NCI-H524 treated with DMSO at 0.1 percent for 48 hours (cell line): ENCODE measurements at places on chromosomes 4 and X.

- no peak for DNase-seq
Measured at GRCh38 chr4:7419961-7420660, 14.6 kb downstream of the PSAPL1 start.

DNA sequence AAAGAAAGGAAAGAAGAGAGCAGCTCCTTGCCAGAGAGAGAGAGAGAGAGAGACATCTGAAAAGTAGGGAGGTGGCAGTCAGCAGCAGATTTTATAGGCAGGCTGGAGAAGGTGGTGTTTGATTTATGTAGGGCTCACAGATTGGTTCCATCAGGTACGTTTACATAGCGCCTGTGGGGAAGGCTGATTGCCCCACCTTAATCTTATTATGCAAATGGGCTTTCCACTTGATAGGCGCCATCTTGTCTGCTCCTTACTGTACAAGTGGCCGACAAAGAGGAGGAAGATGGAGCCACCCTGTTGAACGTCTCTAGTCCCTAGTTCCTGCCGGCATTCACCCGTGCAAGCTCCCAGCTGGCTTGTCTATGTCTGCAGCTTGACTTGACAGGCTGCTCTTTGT is 49.1 kb upstream of the DHRSX start:
- peak; percentile 86 for DNase-seq

DNA sequence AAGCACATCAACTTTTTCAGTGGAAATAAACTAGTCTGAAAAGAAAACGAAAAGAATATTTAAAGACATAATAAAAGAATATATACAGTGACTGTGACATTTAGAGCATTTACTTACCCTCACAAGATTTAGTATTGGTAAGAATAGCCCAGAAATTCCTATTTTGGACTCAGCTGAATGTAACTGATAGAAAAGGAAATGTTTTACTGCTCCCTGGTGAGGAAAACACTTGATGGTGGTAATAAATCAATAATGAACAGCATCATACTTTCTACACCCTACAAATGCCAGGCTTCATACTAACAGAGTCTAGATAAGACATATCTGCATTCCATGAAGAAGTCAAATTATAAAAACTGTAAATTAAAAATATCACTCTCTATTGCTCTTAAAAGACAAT is 753.5 kb upstream of the PCDH10 start:
- DNase-seq, result no peak

GRCh38 chrX:104098151-104098808 is 14.0 kb upstream of the ZCCHC18 start:
- peak; percentile 43 for DNase-seq

- DNase-seq, result no peak
Measured at GRCh38 chr4:73005514-73005913, 64.0 kb downstream of the COX18 start.

- DNase-seq, result no peak
Measured at GRCh38 chr4:184433258-184433892, 41.0 kb downstream of the IRF2 start.

DNA sequence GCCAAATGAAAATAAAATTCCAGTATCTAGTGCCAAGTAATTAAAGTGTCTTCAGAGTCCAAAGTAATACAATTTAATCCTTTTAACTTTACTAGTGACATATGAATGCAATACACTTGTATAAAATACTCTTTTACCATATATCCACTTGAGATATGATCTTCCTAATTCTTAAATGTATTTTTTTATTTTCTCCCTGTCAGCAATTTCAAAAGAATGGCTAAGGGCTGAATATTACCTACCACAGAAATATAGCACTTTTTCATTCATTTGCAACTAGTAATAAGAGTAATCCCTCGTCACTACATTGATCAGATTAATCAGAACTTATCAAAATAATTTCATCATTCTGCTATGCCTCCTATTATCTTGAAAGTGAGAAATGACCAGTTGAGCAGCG is 10.1 kb upstream of the TBX22 start:
- no peak for DNase-seq

- no peak for DNase-seq
Measured at GRCh38 chrX:115687595-115687994, 126.6 kb downstream of the PLS3 start.

DNA sequence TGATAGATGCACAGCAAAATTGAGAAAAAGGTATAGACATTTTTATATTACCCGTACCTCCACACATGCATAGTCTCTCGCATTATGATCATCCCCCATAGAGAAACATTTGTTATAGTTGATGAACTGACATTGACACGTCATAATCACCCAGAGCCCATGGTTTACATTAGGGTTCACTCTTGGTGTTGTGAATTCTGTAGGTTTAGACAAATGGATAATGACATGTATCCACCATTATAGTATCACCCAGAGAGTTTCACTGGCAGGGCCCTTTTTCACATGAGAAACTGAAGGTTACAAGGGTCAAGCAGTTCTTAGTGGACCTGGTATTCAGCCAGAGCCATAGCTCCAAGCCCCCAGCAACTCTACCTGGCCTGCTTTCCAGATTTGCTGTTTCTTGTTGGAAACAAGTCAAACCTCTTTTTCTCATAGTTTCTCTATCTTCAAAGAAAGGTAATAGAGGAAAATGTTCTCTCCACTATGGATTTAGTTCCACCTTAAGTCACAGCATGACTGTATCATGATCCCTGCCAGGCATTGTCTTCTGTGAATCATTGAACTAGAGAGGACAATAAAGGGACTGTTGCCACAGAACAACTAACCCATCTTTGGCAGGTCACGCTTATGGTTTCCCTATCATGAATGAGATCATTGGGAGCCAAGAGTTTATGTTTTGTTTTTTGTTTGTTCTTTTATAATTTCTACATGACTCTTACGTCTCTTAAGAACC is 64.0 kb downstream of the HHIP start:
- no peak for DNase-seq

DNA sequence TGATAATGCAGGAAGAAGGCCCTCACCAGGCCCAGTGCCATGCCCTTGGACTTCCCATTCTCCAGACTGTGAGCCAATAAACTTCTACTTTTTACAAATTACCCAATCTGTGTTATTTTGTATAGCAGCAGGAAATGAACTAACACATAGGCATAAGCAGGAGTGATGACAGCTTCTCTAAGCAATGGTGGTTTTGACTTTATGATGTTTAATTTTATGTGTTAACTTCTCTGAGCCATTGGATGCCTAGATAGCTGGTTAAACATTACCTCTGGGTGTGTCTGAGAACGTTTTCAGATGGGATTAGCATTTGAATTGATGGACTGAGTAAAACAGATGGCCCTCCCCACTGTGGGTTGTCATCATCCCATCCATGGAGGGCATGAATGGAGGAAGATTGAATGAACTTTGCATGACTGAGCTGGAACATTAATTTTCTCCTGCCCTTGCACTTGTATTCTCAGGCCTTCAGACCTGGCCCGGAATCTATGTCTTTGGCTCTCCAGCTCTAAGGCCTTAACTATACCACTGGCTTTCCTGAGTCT is 13.9 kb upstream of the PDLIM3 start:
- no peak for DNase-seq

DNA sequence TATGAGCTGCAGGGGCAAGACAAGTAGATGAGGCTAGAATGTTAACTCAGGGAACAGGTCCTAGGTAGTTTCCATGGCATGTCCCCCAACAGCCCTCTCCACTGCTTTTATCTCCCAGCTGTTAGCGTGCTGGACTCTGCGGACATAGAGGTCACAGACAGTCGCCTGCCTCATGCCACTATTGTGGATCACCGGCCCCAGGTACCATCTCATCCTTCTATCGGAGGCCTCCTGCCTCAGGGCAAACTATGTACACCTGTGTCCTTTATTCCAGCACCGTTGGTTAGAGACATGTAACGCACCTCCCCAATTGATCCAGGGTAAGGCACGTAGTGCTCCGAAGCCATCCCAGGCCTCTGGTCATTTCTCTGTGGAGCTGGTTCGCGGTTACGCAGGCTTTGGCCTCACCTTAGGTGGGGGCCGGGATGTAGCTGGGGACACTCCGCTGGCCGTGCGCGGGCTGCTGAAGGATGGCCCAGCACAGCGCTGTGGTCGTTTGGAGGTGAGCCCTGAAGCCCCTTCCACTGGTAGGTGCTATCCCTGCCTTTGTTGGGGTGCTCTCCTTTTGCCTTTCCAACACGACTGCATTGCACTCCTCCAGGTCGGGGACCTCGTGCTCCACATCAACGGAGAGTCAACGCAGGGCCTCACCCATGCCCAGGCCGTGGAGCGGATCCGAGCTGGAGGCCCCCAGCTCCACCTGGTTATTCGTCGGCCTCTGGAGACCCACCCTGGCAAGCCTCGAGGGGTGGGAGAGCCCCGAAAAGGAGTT is 2.2 kb downstream of the MAGIX start:
- DNase-seq, result no peak

GRCh38 chr4:74473155-74473811 is 28.3 kb downstream of the AREG start:
- no peak for DNase-seq

GRCh38 chr4:10981096-10981495 is 296.5 kb upstream of the CLNK start:
- DNase-seq, result no peak

- DNase-seq, result no peak
Measured at GRCh38 chr4:2932321-2932950, 30.8 kb downstream of the NOP14 start.

DNA sequence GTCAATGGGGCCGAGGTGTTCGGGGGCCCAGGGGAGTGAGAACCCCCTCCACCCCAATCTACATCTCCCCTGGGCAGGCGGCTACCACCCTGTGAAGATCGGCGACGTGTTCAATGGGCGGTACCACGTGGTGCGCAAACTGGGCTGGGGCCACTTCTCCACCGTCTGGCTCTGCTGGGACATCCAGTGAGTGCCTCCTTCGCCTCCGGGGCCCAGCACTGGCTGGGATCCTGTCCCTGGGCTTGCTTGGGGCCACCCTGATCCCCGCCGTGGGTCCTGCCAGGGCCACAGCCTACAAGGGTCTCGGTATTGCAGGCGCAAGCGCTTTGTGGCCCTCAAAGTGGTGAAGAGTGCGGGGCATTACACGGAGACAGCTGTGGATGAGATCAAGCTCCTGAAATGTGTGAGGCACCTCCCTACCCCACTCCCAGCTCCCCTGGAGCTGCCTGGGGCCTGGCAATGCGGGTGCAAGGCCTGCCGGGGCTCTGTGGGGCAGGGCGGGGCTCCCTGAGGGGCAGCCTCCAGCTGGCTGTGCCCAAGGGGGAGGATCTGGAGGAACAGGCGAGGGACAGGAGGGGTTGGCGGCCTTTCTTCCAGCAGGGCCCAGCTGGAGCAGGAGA is 697 bp downstream of the SRPK3 start:
- no peak for DNase-seq

DNA sequence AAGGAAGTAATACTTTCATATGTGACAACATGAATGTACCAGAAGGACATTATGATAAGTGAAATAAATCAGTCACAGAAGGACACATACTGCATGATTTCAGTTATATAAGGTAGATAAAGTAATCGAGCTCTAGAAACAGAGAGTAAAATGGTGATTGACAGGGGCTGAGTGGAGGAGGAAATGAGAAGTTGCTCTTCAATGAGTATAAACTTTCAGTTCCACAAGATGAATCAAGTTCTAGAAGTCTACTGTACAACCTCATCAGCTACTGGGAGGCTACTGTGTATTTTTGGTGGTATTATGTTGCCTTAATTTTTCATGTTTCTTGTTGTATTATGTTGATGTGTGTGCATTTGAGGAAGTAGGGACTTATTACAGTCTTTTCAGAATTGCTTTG is 270.9 kb upstream of the GRIA3 start:
- DNase-seq, result no peak

GRCh38 chr4:4640692-4641091 is 98.8 kb upstream of the STX18 start:
- no peak for DNase-seq

- no peak for DNase-seq
Measured at GRCh38 chrX:153800177-153800722, 5.8 kb downstream of the SSR4 start.

DNA sequence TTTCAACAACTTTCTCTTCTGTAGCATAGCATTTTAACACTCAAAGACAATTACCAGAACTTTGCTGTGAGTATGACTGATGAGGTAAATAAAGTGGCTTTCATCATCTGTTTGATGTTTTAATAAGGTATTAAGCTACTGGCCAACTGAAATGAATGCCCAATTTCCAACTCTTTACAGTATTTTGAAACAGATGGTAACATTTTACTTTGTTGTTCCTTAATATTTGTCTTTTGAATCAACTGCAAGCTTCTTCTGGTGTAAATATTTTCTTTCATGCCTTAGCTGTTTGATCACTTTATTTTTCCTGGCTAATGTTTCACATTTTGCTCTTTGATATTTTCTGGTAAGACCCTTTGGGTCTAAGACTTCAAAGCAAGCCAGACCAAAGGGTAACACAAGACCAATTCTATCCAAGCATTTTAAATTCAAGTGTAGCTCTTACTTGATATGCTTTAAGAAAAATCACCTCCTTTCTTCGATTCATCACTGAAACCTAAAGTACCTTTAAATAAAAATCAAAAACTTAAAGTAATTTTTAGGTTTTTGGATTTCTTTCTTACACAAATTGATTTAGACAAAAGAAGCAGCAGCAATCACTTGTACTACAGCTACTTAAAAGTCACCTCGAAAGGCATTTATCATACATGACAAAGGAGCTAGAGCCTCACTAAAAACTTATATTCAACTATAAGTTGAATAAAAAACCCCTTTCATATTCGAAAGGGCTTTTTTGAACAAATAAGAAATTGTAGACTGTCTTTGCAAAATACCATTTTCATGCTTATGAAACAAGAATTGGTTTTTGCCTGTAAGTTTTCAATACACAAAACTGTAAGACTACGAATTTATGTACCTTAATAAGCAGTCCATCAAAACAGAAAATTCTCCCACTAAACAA is 57.6 kb downstream of the TBCK start:
- no peak for DNase-seq

DNA sequence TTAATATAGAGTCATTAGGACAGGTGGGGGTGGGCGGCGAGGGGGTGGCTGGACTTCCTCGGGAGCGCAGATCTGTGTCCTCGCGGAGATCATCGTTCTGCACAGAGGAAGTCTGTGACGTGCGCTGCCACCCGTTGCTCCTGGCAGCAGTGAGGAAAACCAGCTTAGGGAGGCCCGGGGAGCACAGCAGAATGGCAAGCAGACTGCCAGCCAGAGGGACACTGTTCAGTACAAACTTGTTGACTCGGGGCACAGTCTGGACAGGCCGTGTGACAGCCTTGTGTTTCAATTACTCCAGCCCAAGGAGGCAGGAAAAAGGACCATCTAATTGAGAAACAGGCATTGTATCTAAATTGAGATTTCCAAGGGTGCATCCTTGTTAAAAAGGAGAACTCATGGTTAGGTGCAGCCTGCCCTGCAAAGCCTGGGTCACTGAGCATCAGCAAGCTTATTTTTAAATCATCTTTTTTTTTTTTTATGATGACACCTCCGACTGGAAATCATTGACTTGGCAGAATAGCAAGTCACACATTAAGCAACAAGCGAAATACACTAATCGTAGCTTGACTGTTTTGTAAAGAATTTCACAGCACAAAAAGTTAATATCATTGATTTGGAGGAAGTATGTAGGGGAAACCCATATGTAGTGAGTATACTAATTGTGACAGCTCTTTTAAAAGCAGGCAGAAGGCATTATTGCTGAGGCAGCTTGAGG is 512.0 kb upstream of the FAT1 start:
- no peak for DNase-seq

- no peak for DNase-seq
Measured at GRCh38 chrX:72262077-72262476, 15.0 kb downstream of the RPS4X start.

- no peak for DNase-seq
Measured at GRCh38 chr4:108941904-108942430, 179.1 kb upstream of the ETNPPL start.
